Lower lobe of right lung (tissue), 2 donors: ENCODE measurements at places on chromosomes 3 and 15. TPM values are rescaled to one million over a fixed set of nuclear protein-coding genes. Genes with fewer than 3 reads are reported as not detected.

DNA sequence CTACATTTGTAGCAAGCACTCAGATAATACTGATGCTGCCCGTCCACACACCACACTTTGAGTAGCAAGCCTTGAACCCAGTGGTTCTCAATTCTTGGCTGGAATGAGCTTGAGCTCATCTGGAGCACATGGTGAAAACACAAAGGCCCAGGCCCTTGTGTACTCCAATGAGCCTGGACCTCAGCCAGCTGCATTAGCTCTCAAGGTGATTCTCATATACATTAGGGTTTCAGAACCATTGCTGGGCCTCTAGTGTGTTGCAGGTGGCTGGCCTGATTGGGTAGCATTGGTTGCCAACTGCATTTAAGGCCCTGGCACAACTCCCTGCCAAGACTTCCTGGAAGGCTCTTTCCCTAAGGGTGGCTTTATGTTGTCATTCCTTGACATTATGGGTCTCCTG is 23.4 kb upstream of the ZFAND6 start:
- H3K36me3 ChIP-seq: no peaks in the 10 kb centered on the region
- H3K27me3 ChIP-seq: no peaks in the 10 kb centered on the region
- no peak for DNase-seq
- H3K27ac ChIP-seq: no peak overlapping the region
- no peak overlapping the region for H3K4me3 ChIP-seq

DNA sequence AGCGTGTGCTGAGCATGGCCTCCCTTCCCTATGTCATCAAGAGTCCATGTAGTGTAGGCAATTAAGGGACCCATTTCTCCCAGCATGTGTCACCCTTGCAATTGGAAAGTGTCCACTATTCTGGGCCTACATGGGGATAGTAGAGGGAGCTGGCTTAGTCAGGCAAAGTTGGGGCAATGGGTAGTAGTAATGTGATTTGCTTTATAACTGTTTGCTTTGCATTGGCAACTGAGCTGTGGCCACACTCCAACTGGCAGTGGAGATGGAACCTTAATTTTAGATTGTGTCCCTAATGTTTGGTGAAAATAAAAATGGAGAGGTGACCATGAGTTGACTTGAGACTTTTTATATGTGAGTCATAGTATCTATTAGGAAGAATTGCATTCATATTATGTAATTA is 97.7 kb upstream of the SAMMSON start:
- H3K36me3 ChIP-seq: no peaks in the 10 kb centered on the region
- H3K27me3 ChIP-seq: no peaks in the 10 kb centered on the region
- no peak for DNase-seq
- no peaks in the 10 kb centered on the region for H3K4me1 ChIP-seq
- no peak overlapping the region for H3K27ac ChIP-seq

GRCh38 chr3:99794485-99794884 is 23.2 kb upstream of the CMSS1 start:
- no peak overlapping the region for H3K4me3 ChIP-seq
- no peak for DNase-seq
- no peaks in the 10 kb centered on the region for H3K27me3 ChIP-seq
- H3K4me1 ChIP-seq: no peaks in the 10 kb centered on the region
- no peak overlapping the region for H3K27ac ChIP-seq

GRCh38 chr15:83178390-83178789 is 29.2 kb downstream of the HDGFL3 start:
- no peaks in the 10 kb centered on the region for H3K36me3 ChIP-seq
- no peaks in the 10 kb centered on the region for H3K27me3 ChIP-seq
- H3K4me3 ChIP-seq: no peak overlapping the region

DNA sequence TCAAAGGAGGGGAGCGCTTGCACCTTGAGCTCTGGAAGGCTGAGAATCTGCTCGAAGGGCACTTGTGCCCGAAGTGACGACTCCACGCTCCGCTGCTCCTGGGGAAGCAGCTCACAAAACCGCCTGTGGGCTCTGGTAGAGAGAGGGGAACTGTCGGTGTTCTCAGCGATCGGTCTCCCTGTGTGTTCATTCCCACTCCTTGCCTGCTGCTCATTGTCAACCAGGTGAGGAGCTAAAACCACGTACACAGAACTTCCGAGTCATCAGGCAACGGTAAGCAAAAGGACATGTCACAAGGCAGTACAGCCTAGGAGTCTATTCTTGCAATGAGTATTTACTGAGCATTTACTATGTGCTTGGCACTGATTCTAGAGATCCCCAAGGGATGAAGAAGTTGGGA is 1.5 kb downstream of the CIB1 start:
- peak overlapping the region; percentile 95 for H3K27ac ChIP-seq
- H3K4me3 ChIP-seq: peak overlapping the region; percentile 88
- DNase-seq: no peak
- H3K36me3 ChIP-seq: peaks cover 53% of the 10 kb centered on the region
- H3K4me1 ChIP-seq: peaks cover 39% of the 10 kb centered on the region

GRCh38 chr15:69854001-69854400 is 243.7 kb downstream of the TLE3 start:
- DNase-seq: no peak
- H3K27ac ChIP-seq: no peak overlapping the region
- no peaks in the 10 kb centered on the region for H3K4me1 ChIP-seq

GRCh38 chr3:71392251-71392650 is 191.3 kb downstream of the FOXP1 start:
- peak overlapping the region; percentile 13 for H3K27ac ChIP-seq
- no peak for DNase-seq
- no peaks in the 10 kb centered on the region for H3K27me3 ChIP-seq
- H3K4me3 ChIP-seq: no peak overlapping the region

- no peaks in the 10 kb centered on the region for H3K27me3 ChIP-seq
- peaks cover 59% of the 10 kb centered on the region for H3K36me3 ChIP-seq
- H3K4me3 ChIP-seq: no peak overlapping the region
- no peaks in the 10 kb centered on the region for H3K4me1 ChIP-seq
- no peak overlapping the region for H3K27ac ChIP-seq
- no peak for DNase-seq
These were observed 32.0 kb downstream of the RNF168 start for GRCh38 chr3:196471551-196471950.

- no peak for DNase-seq
- H3K36me3 ChIP-seq: peaks cover 7% of the 10 kb centered on the region
- H3K4me3 ChIP-seq: no peak overlapping the region
- H3K27me3 ChIP-seq: no peaks in the 10 kb centered on the region
These were observed 30.1 kb downstream of the PXYLP1 start for GRCh38 chr3:141261472-141262307.

DNA sequence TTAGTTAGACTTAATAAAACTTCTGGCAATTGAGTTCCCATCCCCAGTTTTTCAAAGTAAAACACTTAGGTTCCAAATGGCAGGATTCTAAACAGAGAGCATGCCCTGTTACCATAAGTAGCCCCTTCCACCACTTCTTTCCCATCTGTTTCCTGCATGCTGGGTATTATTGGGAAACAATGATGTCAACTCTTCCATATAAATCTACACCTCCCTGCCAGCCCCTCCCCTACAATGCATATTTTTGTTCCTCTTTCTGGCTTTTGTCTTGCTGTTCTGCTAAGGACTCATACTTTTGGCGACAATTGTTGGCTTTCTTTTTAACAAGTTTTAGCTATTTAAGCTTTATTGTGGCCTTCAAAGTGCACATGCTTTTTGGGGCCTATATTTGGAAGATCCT is 11.1 kb downstream of the ARHGAP31 start:
- H3K36me3 ChIP-seq: peaks cover 17% of the 10 kb centered on the region
- peak overlapping the region; percentile 11 for H3K27ac ChIP-seq
- peaks cover 75% of the 10 kb centered on the region for H3K4me1 ChIP-seq
- H3K27me3 ChIP-seq: no peaks in the 10 kb centered on the region
- no peak overlapping the region for H3K4me3 ChIP-seq

- no peak for DNase-seq
- H3K27me3 ChIP-seq: no peaks in the 10 kb centered on the region
- H3K36me3 ChIP-seq: no peaks in the 10 kb centered on the region
- no peaks in the 10 kb centered on the region for H3K4me1 ChIP-seq
These were observed 64.0 kb upstream of the DGKG start for GRCh38 chr3:186425788-186426730.

GRCh38 chr3:193040836-193041672 is 123.4 kb upstream of the MB21D2 start:
- no peak overlapping the region for H3K27ac ChIP-seq
- H3K4me3 ChIP-seq: no peak overlapping the region
- no peak for DNase-seq
- H3K36me3 ChIP-seq: no peaks in the 10 kb centered on the region
- H3K4me1 ChIP-seq: no peaks in the 10 kb centered on the region

DNA sequence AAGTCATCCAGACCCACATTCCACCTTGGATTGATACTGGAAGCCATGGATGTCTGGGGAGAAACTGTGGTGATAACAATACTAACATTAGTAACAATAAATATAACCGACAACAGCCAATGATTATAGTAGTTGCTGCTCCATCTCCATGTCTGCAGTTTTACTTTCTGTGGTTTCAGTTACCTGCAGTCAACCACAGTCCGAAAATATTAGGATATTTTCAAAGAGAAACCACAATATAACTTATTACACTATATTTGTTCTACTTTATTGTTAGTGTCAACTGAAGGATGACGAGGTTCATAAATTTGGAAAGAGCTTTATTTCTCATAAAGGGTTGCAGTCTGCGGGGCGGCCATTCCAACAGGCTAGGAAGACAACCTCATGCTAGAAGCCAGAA is 2.6 kb upstream of the NSMCE3 start:
- no peaks in the 10 kb centered on the region for H3K36me3 ChIP-seq
- H3K4me1 ChIP-seq: peaks cover 24% of the 10 kb centered on the region
- no peak overlapping the region for H3K27ac ChIP-seq
- H3K4me3 ChIP-seq: no peak overlapping the region
- no peak for DNase-seq
- no peaks in the 10 kb centered on the region for H3K27me3 ChIP-seq

DNA sequence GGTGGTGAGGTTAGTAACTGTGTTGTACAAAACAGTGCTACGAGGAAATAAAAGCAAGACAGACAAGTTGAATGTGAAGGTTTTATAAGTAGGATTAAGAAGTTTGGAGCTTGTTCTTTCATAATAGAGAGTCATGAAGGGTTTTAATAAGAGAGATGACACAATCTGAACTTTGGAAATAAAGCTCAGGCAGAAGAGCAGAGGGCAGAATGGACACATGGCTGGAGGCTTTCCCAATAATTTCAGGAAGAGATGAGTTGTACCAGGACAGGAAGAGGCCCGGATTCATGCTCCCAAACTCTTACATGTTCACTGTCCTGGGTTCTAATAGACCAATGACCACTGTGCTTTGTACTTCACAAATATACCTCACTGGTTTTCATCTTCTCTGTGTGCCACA is 194.8 kb downstream of the SLC9A9 start:
- H3K27ac ChIP-seq: no peak overlapping the region
- H3K4me3 ChIP-seq: no peak overlapping the region
- no peaks in the 10 kb centered on the region for H3K27me3 ChIP-seq
- no peaks in the 10 kb centered on the region for H3K4me1 ChIP-seq
- H3K36me3 ChIP-seq: no peaks in the 10 kb centered on the region

GRCh38 chr3:194988495-194989165 is 282.3 kb downstream of the XXYLT1 start:
- no peaks in the 10 kb centered on the region for H3K36me3 ChIP-seq
- H3K27me3 ChIP-seq: no peaks in the 10 kb centered on the region
- H3K27ac ChIP-seq: no peak overlapping the region
- H3K4me1 ChIP-seq: no peaks in the 10 kb centered on the region

GRCh38 chr3:140247775-140248174 is 312.8 kb downstream of the CLSTN2 start:
- H3K27ac ChIP-seq: no peak overlapping the region
- H3K4me1 ChIP-seq: no peaks in the 10 kb centered on the region
- no peak overlapping the region for H3K4me3 ChIP-seq
- no peak for DNase-seq
- no peaks in the 10 kb centered on the region for H3K27me3 ChIP-seq

DNA sequence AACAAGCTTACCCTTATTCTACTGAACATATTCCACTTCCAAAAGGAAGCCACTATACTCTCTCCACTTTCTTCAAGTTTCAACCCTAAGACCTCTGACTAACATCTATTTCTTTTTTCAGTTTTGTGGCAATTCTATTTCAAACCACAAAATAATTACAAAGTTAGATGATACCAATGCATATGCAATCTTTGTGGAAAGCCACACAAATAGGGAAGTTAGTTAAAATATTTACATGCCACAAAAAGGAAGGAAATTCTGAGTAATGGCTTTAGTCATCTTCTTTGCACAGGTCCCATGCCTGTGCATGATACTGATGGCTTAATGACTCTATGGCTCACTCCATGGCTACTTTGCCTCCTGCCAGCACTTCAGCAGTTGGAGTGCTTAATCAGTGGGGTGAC is 57.0 kb upstream of the MCTP2 start:
- no peak overlapping the region for H3K4me3 ChIP-seq
- DNase-seq: no peak
- H3K27ac ChIP-seq: no peak overlapping the region

DNA sequence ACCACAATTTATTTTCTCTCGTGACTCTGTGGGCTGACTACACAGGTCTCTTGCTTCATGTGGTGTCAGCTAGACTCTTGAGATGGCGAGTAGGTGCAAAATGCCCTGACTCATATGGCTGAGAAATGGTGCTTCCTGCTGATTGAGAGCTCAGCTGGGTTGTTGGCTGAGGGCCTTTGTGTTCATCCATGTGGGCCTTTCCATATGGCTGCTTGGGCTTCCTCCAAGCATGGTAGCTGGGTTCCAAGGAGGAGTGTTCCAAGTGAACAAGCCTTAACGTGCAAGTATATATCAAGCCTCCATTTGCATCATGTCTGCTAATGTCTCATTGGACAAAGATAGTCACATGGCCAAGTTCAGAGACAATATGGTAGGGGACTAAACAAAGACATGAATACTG is 164.0 kb downstream of the PDCD6IP start:
- H3K4me1 ChIP-seq: no peaks in the 10 kb centered on the region
- no peak for DNase-seq
- no peak overlapping the region for H3K4me3 ChIP-seq
- H3K27ac ChIP-seq: no peak overlapping the region
- H3K36me3 ChIP-seq: no peaks in the 10 kb centered on the region

GRCh38 chr3:180246688-180247195 is 210.0 kb upstream of the PEX5L start:
- H3K27me3 ChIP-seq: no peaks in the 10 kb centered on the region
- H3K4me1 ChIP-seq: no peaks in the 10 kb centered on the region
- H3K36me3 ChIP-seq: no peaks in the 10 kb centered on the region

DNA sequence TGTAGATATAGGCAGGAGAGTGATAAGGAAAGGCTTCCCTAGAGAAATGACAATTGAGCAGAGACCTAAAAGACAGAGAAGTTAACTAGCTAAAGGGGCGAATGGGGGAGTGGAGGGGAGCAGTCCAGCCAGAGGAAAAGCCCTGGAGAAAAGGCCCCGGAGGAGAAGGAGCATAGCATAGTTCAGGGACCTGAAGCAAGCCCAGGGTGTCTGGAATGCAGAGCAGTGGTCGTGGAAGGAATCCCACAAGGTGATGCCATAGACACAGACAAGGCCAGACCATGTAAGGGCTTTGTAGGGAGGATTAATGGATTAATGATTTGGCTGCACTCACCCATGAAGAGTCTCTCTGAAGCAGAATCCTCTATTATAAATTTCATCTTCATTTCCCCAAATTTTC is 45.8 kb upstream of the LRRN1 start:
- H3K27me3 ChIP-seq: no peaks in the 10 kb centered on the region
- no peaks in the 10 kb centered on the region for H3K36me3 ChIP-seq
- H3K4me1 ChIP-seq: no peaks in the 10 kb centered on the region
- no peak for DNase-seq

SMARCC1 gene
- 53.9 TPM for total RNA-seq

FBXO40 gene
- 0.09 TPM for total RNA-seq

EXD1 gene
- not detected for total RNA-seq

TMEM212 gene
- 5.2 TPM for total RNA-seq

NMB gene
- total RNA-seq: 10.4 TPM

SST gene
- total RNA-seq: not detected

VPS39 gene
- total RNA-seq: 79.9 TPM

NOX5 gene
- total RNA-seq: not detected

TTLL13 gene
- not detected for total RNA-seq

GOLGA8K gene
- 1.9 TPM for total RNA-seq

GOLGA8J gene
- total RNA-seq: 0.59 TPM

DNAH12 gene
- 11.2 TPM for total RNA-seq
